ENCODE measurements at places on chromosomes 7 and 10.

DNA sequence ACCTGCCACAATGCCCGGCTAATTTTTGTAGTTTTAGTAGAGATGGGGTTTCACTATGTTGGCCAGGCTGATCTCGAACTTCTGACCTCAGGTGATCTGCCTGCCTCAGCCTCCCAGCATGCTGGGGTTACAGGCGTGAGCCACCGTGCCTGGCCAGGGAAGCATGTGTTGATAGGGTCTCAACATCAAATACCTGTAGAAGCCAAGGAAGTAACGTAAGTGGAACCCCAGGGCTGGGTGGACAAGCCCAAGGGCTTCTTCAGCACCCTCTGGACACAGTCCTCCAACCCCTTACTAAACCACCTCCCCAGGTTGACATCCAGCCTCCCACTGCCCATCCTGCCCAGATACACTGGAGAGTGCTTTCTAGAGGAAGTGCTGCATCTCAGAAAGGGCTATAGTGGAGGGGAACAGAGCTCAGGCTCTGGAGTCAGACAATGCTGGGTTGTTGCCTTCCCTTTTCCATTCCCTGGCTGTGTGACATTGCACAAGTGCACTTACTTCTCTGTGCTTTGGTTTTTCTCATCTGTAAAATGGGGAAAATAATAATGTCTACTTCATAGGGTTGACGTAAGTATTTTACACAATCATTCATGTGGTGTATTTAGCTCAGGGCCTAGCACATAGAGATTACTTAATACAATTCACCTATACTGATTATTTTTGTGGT, 73.9 kb upstream of the KAT6B start:
- no peak for DNase-seq

GRCh38 chr7:47354071-47354470, 227.8 kb downstream of the TNS3 start:
- no peak for DNase-seq

DNA sequence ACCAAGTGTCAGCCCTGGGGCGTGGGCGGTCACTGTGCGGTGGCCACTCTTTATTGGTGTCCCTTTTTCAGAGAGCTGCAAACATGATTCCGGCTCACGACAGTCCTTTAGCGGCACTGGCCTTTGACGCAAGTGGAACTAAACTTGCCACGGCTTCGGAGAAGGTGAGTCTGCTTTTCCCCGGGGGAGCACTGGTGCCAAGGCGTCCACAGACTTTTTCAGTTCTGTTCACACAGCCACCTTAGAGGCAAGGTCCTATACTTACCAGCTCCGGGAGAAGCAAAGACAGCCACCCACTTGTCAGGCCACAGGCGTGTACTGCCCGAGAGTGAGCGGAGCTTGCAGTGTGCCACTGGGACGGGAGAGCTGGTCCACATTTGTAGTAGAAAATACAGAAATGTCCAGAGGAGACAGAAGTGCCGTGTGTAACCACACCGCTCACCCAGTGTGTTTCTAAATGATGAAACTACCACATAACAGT, 27.9 kb downstream of the WIPI2 start:
- no peak for DNase-seq

GRCh38 chr7:149097088-149097487, 6.6 kb upstream of the ZNF786 start:
- no peak for DNase-seq

GRCh38 chr10:110216240-110216639, 8.8 kb downstream of the MXI1 start:
- no peak for DNase-seq

DNA sequence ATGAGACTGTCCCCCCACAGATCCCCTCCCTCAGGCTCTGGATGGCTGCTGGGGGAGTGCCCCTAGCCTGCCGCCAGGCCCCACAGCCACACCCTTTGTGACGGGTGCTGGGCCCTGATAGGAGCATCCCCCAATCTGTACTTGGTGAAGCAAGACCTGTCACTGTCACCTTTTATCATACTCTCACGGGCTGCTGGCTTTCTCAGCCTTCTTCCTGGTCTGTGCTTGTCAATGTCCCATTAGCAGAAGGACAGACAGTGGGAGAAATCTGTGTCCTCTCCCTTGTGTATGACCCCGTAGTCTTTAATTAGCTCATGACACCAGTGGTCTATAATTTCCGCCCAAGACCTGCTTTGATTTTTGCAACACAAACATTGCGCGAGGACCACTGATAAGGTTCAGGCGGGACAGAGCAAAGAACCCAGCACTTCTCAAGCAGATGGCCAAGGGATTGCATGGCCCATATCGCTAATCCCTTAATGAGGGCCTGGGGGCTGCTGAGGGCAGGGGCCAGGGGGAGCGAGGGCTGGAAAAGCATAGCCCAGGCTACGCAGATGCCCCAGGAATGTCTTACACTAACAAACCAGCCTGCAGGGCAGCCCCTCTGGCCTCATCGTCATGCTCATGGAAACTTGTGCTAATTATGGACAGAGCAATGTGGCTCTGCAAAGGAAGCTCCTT, 127.8 kb downstream of the PTPN20 start:
- DNase-seq: no peak

DNA sequence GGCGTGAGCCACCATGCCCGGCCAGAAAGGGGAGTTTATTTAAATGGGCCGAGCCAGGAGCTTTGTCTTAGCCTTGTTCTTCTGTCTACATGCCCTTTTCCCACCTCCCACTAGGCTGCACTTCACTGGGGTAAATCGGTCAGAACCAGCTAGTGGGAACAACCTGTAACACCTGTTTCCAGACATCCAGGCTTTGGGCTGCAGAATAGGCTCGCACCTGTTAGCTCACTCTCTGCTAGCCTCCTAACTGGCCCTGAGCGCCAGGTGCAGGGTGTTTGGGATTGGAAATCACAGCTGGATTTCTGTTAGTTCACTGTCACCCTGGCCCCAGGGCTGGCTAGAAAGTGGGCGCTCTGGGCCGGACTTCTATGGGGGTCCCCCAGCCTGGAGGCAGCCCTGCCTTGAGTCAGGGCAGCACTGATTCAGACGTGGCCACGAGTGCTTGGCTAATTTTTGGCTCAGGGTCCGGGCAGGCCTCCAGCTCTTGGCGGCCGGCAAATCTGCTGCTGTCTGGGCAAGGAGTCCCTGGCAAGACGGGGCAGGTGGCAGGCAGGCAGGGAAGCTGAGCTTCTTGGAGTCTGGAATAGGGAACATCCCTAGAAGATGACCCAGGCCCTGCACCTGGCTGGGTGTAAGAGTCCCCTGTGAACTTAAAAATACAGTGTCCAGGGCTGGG, 48.6 kb downstream of the GTF2IRD1 start:
- peak; percentile 21 for DNase-seq

DNA sequence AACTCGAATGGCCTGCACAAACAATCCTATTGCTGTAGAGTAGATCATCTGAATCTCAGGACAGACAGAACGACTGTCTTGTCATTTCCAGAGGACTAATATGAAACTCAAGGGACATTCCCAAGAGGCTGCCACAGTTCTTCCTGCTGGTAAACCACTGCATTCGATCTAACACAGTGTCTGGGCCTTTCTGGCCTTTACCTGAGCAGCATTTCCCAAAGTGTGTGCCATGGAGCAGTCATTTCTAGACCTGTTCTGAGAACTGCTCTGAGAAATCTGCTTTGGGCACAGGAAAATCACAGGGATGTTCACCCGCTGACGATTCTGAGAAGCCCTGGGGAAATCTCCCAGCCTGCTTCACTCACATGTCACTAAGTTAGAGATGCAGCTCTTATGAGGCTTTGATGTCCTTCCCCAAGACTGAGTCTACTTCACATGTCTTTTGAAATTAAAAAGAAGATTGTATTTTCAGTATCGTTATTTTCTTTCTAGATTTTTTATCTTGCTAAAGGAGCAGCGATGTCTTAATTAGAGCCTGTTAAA, 18.4 kb downstream of the GPNMB start:
- no peak for DNase-seq

GRCh38 chr7:38817526-38817925, 91.5 kb downstream of the VPS41 start:
- no peak for DNase-seq

GRCh38 chr10:86179961-86180360, 186.6 kb downstream of the GRID1 start:
- no peak for DNase-seq
